ENCODE measurements at places on chromosomes 2 and 18.

- peak; percentile 66 for DNase-seq
Observed at GRCh38 chr2:172095146-172095904, 7.4 kb downstream of the DLX2 start.

DNA sequence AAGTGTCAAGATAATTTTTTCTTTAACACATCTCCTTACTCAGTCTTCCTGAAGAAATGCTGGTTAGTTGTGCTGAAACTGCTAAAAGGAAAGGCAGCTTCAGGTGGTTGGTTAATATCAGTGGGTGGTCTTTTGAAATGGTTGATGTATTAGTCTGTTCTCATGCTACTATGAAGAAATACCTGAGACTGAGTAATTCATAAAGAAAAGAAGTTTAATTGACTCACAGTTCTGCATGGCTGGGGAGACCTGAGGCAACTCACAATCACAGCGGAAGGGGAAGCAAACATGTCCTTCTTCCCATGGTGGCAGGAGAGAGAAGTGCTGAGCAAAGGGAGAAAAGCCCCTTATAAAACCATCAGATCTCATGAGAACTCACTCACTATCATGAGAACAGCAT lies 125.9 kb upstream of the CYRIA start:
- DNase-seq: no peak

GRCh38 chr18:7572822-7573221 lies 5.7 kb downstream of the PTPRM start:
- no peak for DNase-seq

- no peak for DNase-seq
Observed at GRCh38 chr18:72174972-72175649, 369.0 kb downstream of the CBLN2 start.

- no peak for DNase-seq
Observed at GRCh38 chr2:43370705-43371104, 144.3 kb upstream of the ZFP36L2 start.

- DNase-seq: no peak
Observed at GRCh38 chr2:36444216-36444936, 88.8 kb downstream of the CRIM1 start.

GRCh38 chr2:43268066-43268953 lies 41.9 kb upstream of the ZFP36L2 start:
- DNase-seq: no peak

- DNase-seq: no peak
Observed at GRCh38 chr2:29224693-29225551, 109.7 kb downstream of the CLIP4 start.

DNA sequence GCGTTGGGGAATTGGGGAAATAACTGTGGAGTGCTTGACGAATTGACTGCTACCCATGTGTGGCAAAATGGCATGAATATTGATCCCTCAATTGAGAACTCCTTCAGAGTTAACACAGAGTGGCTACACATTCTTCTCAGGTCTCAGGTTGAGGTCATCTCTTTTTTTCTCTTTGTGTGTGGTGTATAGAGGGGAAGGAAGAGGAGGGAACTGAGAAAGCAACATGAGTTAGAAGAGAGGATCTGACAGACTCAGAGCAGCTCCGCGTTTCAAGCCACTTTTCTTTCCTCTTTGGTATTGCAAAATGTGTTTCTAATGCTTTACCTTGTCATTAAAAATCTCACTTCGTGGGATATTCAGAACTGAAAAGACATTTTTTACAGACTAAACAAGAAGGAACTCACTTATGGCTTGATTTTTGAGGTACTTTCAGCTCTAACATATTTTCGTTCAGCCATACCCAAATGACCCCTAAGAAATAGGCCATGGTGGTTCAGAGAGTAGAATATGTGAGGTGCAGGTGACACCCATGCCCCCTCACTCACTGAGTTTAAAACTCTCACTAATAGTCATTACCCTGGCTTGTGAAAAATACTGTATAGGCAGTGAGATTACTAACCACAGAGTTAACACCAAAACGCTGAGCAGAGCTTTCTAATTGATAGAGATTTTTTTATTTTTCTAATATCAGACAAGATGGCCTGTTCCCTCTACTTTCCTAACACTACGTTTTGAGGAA lies 22.5 kb downstream of the STAT4 start:
- no peak for DNase-seq

DNA sequence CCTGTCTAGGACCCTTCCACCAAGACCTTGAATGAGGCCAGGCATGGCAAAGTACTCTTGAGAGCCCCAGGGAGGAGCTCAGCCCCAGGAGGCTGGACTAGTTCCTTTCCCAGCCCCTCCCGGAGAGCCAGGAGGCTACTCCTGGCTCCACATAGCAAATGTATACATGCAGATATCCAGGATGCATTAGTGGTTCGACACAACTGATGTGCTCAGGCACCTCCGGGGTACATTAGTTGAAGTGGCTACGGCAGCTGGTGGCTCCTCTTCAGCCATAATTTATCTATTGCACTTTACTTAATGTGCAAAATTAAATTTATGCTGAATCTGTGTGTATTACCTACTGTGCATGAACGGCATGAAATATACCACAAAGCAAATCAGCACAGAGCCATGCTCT lies 182.8 kb upstream of the MEIS1 start:
- DNase-seq: no peak

GRCh38 chr2:241924069-241924908 lies 54.8 kb downstream of the RTP5 start:
- no peak for DNase-seq

DNA sequence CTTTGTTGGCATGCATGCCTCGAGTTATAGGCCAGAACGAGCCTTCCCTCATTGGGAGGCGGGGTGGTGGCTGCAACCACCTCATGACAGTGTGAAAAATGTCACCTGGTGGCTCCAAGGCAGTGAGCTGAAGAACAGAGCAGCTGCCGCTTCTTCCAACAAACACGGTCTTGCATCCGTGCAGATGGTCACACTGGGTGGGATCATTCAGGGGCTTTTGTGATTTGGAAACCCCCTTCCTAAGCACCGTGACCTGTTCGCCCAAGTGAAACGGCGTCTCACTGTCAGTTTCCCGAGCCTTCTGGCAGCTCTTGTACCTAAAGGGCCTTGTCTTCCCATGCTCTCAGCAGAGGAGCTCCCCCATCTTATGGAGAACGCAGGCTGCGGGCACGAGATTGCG lies 159.7 kb downstream of the NAPG start:
- no peak for DNase-seq

GRCh38 chr2:190838492-190838910 lies 42.1 kb upstream of the GLS start:
- no peak for DNase-seq

DNA sequence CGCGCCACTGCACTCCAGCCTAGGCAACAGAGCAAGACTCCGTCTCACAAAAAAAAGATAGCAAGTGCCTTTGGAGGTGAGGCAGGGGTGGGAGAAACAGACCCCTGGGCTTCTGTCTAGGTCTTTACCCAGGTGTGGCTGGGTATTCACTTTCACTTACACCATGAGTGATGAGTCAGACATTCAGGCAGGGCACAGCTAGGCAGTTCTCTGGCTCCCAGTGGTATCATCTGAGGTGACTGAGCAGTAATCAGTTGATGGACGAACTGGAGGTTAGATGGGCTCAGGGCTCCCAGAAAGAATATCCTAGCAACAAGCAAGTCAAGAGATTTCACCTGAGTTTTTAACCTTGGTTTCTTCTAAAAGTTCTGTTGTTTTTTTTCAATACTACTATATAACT lies 107.0 kb upstream of the RAB6C start:
- DNase-seq: no peak

DNA sequence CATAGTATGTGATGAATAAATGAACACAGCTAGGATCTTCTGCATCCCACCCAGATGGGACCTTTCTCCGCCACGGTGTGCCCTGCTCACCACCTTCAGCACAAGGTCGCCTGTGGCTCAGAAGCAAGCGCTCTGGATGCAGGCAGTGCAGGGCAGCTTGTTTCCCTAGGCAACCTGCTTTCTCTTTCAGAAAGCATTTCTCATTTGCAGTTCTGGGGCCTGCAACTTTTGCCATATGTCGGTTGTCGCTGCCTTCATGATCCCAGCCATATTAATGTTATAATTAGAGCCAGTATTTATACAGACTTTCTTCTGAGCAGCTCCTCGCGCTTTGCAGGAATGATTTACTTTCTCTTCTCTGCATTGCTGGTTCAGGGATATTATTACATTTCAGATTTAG lies 692.8 kb downstream of the RNF144A start:
- no peak for DNase-seq

- no peak for DNase-seq
Observed at GRCh38 chr2:169038338-169038757, 7.2 kb upstream of the ABCB11 start.

GRCh38 chr2:160584972-160585494 lies 91.4 kb upstream of the RBMS1 start:
- no peak for DNase-seq

- no peak for DNase-seq
Observed at GRCh38 chr2:204365811-204366210, 179.5 kb upstream of the PARD3B start.

DNA sequence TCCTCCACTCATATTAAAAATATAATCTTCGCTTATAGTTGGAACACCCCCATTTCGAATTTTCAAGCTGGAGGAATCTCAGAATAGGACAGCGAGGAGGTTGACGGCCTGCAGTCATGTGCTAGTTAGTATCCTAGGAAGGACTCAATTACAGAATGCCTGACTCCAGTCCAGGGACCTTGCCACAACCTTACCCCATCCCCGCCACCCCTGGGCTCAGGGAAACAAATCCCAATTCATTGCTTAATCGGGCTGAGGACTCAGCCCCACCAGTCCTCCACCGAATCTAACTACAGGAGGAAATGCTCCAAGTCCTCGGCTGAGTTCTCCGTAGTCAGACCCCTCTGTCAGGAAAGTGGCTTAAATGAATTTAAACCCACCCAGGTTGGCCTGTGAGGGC lies 31.7 kb upstream of the ZBTB7C start:
- DNase-seq: no peak

DNA sequence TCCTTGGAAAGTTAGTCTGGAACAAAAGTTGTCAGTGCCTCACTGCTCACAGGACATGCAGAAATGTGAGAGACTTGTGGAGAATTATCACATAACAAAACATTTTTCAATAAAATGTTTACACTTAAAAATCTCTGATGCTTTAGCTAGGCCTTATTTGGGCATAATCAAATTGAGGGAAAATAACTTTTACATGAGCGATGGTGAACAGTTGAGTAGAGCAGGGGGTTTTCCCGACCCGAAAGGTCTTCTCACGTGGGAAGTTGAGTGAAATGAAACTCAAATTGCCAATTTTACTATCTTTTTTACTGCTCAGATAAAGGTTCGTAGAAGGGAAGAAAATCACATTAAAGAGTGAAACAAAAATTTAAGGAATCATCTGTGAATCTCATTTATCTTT lies 465.6 kb downstream of the MTX2 start:
- DNase-seq: no peak

GRCh38 chr2:33358878-33359277 lies 117.6 kb upstream of the RASGRP3 start:
- no peak for DNase-seq

DNA sequence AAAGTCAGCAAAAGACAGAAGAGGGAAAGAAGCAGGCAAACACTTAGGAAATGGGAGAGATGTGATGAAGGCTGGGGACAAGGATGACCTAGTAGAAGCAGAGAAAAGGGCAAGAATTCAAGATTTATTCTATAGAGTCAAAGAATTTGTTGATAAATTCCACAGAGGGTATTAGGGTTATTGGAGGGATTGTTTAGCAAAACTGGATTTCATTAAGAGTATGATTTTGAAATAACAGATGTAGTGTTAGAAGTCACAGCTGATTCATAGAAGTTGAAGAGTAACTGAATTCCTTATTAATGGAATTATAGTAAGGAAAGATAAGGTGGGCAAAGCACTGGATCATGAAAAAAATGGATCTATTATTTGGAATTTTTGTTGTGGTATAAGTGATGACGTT lies 48.6 kb downstream of the CEP192 start:
- DNase-seq: no peak

- no peak for DNase-seq
Observed at GRCh38 chr2:63049970-63050333, 678 bp upstream of the OTX1 start.

DNA sequence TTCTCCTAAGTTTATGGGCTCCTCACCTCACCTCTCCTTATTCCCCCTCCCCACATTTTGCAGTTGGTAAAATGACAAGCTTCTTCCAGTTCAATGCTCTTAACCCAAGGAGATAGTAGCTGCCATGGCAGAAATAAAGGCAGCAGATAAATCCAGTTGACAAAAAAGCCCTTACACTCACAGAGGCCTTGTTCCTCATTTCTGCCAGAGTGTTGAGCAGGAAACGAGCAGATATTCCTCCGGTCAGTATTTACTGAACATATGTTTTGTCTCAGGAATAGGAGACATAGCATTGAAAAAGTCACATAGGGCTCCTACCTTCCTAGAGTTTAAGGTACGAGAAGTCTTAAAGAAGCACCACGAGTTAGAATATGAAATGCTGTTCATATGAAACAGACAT lies 493.7 kb upstream of the TNP1 start:
- DNase-seq: no peak
